Omental fat pad (tissue), 4 donors: ENCODE measurements at places on chromosomes 5 and 9. TPM values are rescaled to one million over a fixed set of nuclear protein-coding genes. Genes with fewer than 3 reads are reported as not detected.

Gene SLC34A3
- total RNA-seq = not detected

GRCh38 chr5:71829206-71829605 is 110.1 kb downstream of the CARTPT start:
- no peak for DNase-seq

- DNase-seq = no peak
Observed at GRCh38 chr5:168176941-168177340, 114.5 kb upstream of the WWC1 start.

DNA sequence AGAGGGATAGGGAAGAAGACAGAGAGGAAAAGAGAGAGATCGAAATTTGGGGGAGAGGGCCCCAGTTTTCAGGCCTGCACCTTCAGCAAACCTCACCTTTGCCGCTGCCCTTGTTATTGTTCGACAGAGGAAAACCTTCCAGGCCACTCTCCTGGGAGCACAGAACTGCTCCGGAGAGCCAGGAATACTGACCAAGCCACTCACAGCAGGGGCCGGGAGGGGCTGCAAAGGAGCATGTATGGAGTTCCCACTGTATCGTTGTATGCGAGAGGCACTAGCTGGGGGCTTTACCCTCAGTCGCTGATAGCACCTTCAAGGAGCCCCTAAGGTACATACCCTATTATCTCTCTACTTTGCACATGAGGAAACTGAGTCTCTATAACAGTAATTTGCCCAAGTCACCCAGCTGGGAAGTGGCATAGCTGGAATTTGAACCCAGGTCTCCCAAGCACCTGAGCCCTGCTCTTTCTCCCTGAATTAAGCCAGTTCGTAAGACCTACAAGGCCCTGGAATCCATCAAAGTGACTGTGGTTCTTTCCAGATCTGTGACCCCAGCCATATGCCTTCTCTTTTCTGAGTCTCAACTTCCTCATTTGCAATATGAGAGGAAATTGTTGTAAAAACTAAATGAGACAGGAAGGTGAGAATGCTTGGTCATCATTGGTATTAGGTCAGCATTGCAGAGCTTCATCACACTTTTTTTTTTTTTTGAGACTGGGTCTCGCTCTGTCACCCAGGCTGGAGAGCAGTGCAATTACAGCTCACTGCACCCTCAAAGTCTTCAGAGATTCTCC is 21.0 kb upstream of the FOXE1 start:
- no peak for DNase-seq

DNA sequence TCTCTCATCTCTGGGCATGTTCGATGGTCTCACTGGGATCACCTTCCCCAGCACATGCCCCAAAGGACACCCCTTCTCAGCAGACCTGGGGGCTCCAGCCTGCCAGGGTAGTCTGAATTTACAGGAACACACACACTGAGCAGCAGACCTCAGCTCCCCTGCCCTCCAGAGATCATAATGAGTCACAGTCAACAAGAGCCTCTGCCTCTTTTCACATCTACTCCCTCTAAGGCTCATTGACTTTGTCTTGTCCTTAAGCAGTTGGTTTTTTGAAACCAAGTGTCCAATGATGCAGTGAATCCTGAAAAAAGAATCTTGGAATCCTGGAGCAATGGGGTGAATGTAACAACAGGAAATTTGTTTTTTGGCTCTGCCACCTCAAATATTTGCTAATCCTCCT is 20.8 kb downstream of the GABBR2 start:
- DNase-seq = no peak

Gene MARVELD2
- total RNA-seq = 1.6 TPM

Gene SH2D3C
- 7.1 TPM for total RNA-seq

DNA sequence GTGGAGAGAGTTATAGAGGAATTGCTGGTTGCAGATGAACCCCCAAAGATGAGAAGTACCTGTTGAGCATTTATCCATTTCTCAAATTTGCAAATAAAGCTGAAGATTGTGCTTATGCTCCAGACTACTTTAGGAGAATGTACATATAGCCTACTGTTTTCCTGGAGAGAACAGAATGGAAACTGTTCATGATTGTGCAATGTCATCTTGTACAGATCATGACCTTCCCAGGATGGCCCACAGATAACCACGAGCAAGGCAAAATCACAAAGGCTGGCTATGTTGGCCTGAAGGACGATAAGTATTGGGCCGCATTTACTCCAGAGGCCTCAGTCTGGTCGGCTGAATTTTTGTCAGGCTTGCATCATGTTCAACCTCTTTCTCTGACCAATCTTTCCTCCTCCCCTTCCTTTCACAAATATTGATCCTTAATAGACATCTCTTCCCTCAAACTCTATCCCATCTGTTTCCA is 28.5 kb upstream of the RICTOR start:
- DNase-seq = no peak

DNA sequence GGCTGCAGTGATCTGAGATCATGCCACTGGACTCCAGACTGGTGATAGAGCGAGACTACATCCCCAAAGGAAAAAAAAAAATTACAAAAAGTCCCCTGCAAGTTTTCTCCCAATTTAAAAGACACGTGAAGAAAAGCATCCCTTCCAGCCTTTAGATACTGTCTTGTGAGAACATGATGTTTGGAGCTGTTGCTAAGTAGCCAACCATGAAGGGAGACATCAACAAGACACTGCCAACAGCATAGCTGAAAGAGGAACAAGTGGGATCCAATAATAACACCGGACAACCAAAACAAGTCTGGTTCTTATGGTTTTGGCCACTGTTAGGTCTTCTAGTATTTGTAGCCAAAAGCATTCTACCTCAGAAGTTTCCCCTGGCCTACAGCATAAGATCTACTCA is 118.9 kb upstream of the CCDC180 start:
- DNase-seq = no peak

DNA sequence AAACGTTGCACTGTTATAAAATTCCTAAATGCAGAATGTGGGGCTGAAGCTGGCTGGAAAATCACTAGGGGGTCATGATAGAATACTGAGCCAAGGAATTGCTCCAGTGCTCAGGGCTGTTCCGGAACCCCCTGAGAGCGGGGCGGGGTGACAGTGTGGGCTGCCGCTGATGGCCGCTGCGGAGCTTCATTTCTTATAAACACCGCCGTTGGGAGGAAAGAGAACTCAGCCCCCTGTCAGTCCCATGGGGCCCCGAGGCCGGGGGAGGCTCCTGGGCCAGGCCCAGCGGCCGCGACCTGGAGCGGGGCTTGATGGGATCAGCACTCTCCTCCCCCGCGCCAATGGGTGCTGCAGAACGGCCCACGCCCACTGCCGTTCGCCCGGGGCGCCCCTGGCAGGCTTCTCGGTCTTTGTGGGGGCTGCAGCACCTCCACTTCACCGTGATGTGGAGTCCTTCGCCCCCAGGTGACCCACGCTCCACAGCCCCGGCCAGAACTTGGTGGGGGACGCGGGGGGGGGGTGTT is 5.2 kb upstream of the IRF1 start:
- peak; percentile 74 for DNase-seq
